ENCODE measurements at places on chromosomes 5 and 9. TPM values are rescaled to one million over a fixed set of nuclear protein-coding genes. Genes with fewer than 3 reads are reported as not detected.
A peak's percentile ranks its signal among the peaks of the same experiment; 100 is the strongest.

Gene SLC45A2
- total RNA-seq: 0.85 TPM

GRCh38 chr9:122912671-122912963, 506 bp downstream of the ZBTB6 start:
- DNase-seq: no peak
- H3K27me3 ChIP-seq: no peaks in the 10 kb centered on the region
- peak overlapping the region; percentile 54 for H3K4me3 ChIP-seq
- H3K36me3 ChIP-seq: peaks cover 15% of the 10 kb centered on the region
- peaks cover 13% of the 10 kb centered on the region for H3K4me1 ChIP-seq

DNA sequence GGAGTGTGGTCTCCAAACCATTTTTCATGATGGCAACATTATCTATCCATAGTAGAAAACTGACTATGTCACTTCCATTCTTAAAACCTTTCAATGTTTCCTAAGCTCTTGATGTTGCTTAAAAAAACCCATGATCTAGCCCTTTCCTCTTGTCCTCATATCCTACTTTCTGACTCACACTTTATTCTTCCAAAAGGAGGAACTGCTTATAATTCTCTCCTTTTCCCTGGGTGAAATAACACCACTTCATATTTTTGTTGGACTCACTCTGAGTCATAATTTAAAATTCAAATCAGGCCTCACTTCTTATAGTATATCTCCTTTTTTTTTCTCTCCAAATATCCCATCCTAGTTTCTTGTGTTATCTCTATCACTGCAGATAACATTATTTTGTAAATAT, 513.9 kb downstream of the MAN2A1 start:
- H3K27ac ChIP-seq: no peak overlapping the region
- DNase-seq: no peak
- H3K27me3 ChIP-seq: no peaks in the 10 kb centered on the region
- peaks cover 10% of the 10 kb centered on the region for H3K4me1 ChIP-seq

DNA sequence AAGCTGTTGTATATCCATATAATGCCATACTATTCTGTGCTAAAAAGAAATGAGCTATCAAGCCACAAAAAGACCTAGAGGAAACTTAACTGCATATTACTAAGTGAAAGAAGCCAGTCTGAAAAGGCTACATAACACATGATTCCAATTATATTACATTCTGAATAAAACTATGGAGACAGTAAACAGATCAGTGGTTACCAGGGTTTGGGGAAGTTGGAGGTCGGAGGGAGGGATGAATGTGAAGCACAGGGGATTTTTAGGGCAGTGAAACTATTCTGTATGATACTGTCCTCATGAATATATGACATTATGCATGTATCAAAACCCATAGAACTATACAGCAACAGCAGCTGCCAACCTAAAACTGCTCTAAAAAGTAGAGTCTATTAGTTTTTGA, 5.6 kb upstream of the RFK start:
- H3K4me3 ChIP-seq: no peak overlapping the region
- no peak for DNase-seq
- H3K4me1 ChIP-seq: peaks cover 3% of the 10 kb centered on the region
- no peak overlapping the region for H3K27ac ChIP-seq

DNA sequence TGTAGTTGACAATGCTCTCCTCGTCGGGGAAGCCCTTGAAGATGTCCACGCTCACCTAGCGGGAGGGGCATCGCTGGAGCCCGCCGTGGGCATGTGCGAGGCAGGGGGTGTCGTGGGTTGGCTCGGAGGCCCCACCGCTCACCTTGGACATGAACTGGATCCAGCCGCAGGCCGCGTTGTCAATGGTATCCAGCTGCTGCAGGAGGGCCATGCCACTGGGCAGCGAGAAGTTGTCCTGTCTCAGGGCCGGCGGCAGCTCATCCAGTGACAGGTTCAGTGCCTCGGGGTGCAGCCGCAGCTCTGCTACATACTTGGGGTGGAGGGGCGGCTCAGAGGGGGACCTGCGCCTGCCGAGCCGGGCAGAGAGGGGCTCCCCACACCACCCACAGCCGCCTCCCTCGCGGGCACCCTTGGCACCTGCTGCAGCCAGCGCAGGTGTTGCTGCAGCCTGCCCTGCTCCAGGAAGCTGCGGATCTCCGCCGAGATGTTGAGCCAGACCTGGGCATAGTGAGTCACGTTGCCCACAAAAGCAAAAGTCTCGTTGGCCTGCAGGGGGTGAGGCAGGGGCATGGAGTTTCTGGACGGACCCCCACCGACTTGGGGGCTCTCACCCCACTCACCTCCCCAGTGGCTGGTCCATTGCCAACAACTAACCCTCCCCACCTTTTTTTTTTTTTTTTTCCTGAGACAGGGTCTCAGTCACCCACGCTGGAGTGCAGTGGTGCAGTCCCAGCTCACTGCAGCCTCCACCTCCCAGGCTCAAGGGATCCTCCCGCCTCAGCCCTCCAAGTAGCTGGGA, 9.1 kb downstream of the ABCA2 start:
- no peak for DNase-seq
- H3K36me3 ChIP-seq: peaks cover 9% of the 10 kb centered on the region
- H3K27ac ChIP-seq: no peak overlapping the region
- H3K4me3 ChIP-seq: no peak overlapping the region
- no peaks in the 10 kb centered on the region for H3K27me3 ChIP-seq
- H3K4me1 ChIP-seq: no peaks in the 10 kb centered on the region

GRCh38 chr9:81490605-81491331, 198.6 kb downstream of the TLE1 start:
- no peak overlapping the region for H3K27ac ChIP-seq
- peaks cover 13% of the 10 kb centered on the region for H3K27me3 ChIP-seq
- no peak overlapping the region for H3K4me3 ChIP-seq
- H3K36me3 ChIP-seq: no peaks in the 10 kb centered on the region
- no peaks in the 10 kb centered on the region for H3K4me1 ChIP-seq

Data from cardiac muscle cell (in vitro differentiated cells and primary cell).